ENCODE measurements at places on chromosomes 2 and 18. TPM values are rescaled to one million over a fixed set of nuclear protein-coding genes. Genes with fewer than 3 reads are reported as not detected.
A peak's percentile ranks its signal among the peaks of the same experiment; 100 is the strongest.

GRCh38 chr2:208565690-208566416 is 159.3 kb downstream of the PTH2R start:
- H3K27me3 ChIP-seq, result no peaks in the 10 kb centered on the region
- no peaks in the 10 kb centered on the region for H3K36me3 ChIP-seq
- no peak overlapping the region for H3K27ac ChIP-seq
- no peak for DNase-seq
- no peaks in the 10 kb centered on the region for H3K4me1 ChIP-seq
- H3K4me3 ChIP-seq, result no peak overlapping the region

GRCh38 chr2:120778244-120778643 is 42.6 kb downstream of the GLI2 start:
- no peak for DNase-seq
- no peak overlapping the region for H3K4me3 ChIP-seq
- H3K27ac ChIP-seq, result no peak overlapping the region
- peaks cover 45% of the 10 kb centered on the region for H3K4me1 ChIP-seq

- H3K36me3 ChIP-seq, result no peaks in the 10 kb centered on the region
- H3K27ac ChIP-seq, result peak overlapping the region; percentile 50
- H3K4me1 ChIP-seq, result peaks cover 25% of the 10 kb centered on the region
- no peaks in the 10 kb centered on the region for H3K27me3 ChIP-seq
Measured at GRCh38 chr2:45674035-45674816, 22.8 kb downstream of the PRKCE start.

DNA sequence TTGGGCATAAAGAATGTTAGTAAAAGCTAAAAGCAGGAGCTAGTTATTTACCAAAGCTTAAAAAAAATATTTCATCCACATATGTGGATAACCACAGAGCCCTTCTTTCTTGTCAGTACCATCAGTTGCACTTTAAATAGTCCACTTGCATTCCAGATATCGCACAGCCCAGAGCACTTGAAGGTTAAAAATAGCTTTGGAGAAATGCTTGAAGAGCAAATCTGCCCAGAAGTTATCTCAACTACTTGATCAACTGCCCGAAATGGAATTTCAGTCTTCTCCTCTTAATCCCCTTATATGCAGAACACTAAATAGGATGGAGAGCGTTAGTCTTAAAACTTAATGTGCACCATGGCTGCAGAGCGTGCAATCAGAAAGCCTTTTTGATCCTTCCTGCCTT is 148.3 kb downstream of the PLEKHA3 start:
- H3K27me3 ChIP-seq, result no peaks in the 10 kb centered on the region
- no peak overlapping the region for H3K4me3 ChIP-seq
- H3K36me3 ChIP-seq, result no peaks in the 10 kb centered on the region
- DNase-seq, result no peak
- no peak overlapping the region for H3K27ac ChIP-seq
- no peaks in the 10 kb centered on the region for H3K4me1 ChIP-seq

DNA sequence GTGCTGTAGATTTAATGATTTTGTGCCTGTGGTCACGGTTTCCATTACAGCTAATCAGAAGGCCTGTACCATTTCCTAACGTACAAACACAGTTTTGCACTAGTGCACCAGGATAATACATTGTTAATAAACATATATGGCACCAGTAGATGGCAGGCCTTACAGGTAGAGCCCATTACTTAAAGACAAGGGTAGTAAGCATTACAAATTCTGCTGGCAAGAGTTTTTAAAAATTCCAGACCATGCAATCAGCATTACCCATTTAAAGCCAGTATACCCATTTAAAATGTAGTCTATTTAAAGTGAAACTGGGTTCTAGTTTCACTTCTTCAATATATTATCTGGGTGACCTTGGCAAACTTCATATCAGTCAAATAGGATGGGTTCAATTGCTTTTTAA is 224.2 kb downstream of the NUP35 start:
- H3K27me3 ChIP-seq, result no peaks in the 10 kb centered on the region
- H3K36me3 ChIP-seq, result no peaks in the 10 kb centered on the region
- DNase-seq, result no peak
- no peaks in the 10 kb centered on the region for H3K4me1 ChIP-seq
- H3K4me3 ChIP-seq, result no peak overlapping the region
- no peak overlapping the region for H3K27ac ChIP-seq

The NCKAP1 gene
- 146 TPM for total RNA-seq

The SLC30A3 gene
- not detected for total RNA-seq

The GALNT13 gene
- 0.97 TPM for total RNA-seq

The DCC gene
- total RNA-seq, result not detected
